COR-L47 (cell line): ENCODE measurements at places on chromosomes 11 and 22.
A peak's percentile ranks its signal among the peaks of the same experiment; 100 is the strongest.

GRCh38 chr22:26629988-26630761 is 8.4 kb downstream of the CRYBA4 start:
- DNase-seq, result no peak

DNA sequence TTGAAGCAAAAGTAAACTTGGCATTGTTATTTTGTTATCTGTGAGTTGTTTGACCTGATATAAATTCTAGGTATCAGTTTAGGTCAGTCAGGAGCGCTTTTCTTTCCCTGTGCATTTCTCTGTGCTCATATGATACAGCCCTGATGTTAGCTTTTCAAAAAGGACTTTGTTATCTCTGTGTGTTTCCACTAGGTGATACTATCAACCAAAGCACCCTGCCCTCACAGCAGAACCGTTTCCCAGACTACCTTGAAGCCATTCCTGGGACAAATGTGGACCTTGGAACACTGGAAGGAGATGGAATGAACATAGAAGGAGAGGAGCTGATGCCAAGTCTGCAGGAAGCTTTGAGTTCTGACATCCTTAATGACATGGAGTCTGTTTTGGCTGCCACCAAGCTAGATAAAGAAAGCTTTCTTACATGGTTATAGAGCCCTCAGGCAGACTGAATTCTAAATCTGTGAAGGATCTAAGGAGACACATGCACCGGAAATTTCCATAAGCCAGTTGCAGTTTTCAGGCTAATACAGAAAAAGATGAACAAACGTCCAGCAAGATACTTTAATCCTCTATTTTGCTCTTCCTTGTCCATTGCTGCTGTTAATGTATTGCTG is 87.7 kb upstream of the BIRC3 start:
- no peak for DNase-seq

DNA sequence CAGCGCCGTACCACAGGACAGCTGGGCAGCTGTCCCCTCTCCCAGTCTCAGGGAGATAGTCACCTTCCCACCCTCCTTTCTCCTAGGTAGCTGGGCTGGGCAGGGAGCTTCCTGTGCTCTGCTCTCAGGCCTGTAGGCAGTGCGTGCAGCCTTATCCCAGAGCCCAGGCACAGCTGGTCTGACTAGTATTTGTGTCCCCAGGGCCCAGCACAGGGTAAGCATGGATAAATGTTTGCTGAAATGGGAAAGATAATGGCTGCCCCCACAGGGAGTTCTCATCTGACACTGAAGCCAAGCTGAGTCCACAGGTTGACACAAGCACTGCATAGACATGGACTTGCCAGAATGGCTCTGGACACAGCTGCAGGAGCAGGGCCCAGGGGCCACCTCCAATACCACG is 9.8 kb downstream of the SLC15A3 start:
- DNase-seq, result no peak

GRCh38 chr11:121829159-121829643 is 286.8 kb downstream of the BLID start:
- DNase-seq, result no peak

- no peak for DNase-seq
Observed at GRCh38 chr11:132886335-132886734, 646.0 kb downstream of the OPCML start.

- DNase-seq, result no peak
Observed at GRCh38 chr11:87284306-87284705, 246.6 kb downstream of the TMEM135 start.

- DNase-seq, result no peak
Observed at GRCh38 chr11:16012125-16012751, 344.1 kb downstream of the SOX6 start.

- DNase-seq, result no peak
Observed at GRCh38 chr11:94705891-94706615, 62.1 kb upstream of the AMOTL1 start.

GRCh38 chr11:119759324-119759723 is 30.3 kb upstream of the NECTIN1 start:
- DNase-seq, result no peak

GRCh38 chr11:119382101-119382500 is 611 bp upstream of the USP2 start:
- DNase-seq, result no peak

- DNase-seq, result no peak
Observed at GRCh38 chr11:128095466-128095981, 491.8 kb downstream of the ETS1 start.

- no peak for DNase-seq
Observed at GRCh38 chr11:46736615-46737014, 17.6 kb downstream of the F2 start.

- no peak for DNase-seq
Observed at GRCh38 chr22:29750559-29751538, 16.0 kb downstream of the ZMAT5 start.

DNA sequence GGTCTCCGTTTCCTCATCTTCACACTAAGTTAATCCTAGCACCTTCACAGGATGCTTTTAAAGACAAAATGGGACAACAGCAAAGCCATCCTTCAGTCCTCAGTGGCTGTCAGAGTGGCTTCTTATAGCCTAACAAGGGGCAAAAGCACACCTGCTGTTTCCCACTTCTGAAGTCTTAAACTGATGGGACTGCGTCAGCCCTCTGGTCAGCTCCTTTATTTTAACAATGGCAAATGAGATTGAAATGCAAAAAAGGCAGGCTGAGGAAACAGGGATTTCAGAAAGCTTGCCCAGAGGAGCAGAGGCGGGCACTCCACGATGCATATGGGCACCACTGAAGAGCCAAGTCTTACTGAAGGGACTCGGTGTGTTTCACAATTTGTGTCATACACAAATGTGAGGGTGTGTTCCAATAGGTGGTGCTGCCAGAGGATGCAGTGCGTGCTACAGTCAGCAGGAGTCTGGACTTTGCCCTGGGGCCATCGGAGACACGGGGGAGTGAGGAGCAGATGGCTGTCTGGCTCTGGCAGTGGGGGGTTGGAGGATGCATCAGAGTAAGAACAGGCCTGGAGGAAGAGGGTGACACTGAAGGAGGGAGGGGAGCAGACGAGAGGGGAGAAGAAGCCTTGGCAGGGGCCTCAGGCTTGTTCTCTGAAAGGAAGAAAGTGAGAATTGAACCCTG is 47.3 kb downstream of the TENM4 start:
- DNase-seq, result no peak

DNA sequence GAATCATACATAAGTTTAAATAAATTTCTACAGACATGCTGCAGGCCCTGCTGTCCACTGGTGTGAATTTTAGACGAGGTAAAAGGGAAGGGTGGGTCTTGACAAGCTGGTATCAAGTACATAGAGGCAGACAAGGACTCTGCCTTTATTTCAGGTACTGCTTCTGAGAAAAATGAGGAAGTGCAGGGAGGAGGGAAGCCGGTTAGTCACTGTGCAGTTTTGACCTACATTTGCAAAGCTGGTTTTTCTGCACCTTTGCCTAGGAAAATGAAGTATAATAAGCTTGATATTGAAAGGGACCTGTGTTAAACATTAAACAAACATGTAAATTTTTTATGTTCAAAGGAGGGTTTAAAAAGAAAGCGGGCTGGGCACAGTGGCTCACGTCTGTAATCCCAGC is 24.6 kb downstream of the TMEM45B start:
- no peak for DNase-seq

DNA sequence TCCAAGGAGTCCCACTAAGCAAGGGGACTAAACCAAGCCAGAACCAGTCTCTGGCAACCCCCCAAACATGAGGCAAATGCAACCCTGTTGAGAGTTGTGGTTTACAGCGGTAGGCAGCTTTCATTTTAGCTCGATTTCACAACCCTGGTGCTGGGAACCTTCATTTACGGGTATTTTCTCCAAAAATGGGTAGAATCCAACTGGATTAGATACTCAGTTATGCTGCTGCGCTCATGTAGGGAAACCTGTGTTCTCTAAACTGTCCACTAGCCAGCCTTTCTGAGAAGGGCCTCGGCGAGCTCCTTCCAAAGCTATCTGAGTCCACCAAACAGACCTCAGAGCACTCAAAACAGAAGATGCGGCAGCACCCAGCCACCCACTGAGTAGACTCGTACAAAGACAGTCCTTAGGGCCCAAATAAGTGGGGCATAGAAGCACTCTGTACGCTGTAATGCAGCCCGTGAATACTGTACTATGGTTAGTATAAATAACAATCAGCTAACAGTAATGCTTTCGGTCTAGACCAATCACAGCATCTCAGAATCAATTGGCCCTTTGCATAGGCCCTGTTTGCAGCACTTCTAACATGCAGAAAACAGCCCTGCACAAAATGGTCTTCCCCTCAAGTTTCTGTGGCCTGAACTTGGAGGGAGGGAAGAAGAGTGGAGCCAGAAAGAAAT is 104.7 kb downstream of the ETS1 start:
- DNase-seq, result no peak

DNA sequence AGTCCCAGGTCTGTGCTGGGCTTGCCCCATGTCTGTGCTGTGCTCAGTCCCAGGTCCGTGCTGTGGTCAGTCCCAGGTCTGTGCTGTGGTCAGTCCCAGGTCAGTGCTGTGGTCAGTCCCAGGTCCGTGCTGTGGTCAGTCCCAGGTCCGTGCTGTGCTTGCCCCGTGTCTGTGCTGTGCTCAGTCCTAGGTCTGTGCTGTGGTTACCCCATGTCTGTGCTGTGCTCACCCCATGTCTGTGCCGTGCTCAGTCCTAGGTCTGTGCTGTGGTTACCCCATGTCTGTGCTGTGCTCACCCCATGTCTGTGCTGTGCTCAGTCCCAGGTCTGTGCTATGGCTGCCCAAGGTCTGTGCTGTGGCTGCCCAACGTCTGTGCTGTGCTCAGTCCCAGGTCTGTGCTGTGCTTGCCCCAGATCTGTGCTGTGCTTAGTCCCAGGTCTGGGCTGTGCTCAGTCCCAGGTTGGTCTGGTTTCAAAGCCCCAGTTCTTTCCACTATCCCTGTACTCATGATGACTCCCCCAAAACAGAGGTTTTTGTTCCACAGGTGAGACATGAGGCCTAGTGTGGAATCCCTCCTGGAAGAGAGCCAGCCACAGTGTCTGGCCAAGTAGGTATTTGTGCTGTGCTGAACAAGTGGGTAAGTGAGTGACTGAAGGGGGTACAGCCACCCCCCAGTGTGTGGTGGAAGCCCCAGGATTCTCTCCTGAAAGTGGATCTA is 34.8 kb downstream of the IRAG1 start:
- no peak for DNase-seq

- no peak for DNase-seq
Observed at GRCh38 chr11:69215216-69215615, 59.5 kb downstream of the SMIM38 start.

DNA sequence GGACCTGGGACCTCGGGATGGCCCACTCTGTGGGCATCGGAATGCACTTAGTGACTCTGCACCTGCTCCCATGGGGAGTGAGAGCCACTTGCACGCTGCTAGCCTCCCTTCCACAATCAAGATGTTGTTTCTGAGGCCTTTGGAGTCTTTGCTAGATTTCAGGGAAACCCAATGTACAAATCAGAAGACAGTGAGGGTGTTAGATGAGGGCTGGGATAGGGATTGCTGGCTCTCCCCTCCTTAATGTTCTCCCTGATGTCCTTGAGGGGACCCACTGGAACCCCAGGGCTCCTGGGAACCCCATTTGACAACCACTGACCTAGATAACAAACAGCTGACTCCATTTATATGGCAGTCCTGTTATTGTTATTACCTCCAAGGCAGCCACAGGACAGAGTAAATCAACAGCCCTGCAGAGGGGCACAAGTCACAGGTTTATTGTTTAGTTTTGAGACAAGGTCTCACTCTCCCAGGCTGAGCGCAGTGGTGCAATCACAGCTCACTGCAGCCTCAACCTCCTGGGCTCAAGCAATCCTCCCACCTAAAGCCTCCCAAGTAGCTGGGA is 31.3 kb upstream of the COMT start:
- DNase-seq, result no peak

DNA sequence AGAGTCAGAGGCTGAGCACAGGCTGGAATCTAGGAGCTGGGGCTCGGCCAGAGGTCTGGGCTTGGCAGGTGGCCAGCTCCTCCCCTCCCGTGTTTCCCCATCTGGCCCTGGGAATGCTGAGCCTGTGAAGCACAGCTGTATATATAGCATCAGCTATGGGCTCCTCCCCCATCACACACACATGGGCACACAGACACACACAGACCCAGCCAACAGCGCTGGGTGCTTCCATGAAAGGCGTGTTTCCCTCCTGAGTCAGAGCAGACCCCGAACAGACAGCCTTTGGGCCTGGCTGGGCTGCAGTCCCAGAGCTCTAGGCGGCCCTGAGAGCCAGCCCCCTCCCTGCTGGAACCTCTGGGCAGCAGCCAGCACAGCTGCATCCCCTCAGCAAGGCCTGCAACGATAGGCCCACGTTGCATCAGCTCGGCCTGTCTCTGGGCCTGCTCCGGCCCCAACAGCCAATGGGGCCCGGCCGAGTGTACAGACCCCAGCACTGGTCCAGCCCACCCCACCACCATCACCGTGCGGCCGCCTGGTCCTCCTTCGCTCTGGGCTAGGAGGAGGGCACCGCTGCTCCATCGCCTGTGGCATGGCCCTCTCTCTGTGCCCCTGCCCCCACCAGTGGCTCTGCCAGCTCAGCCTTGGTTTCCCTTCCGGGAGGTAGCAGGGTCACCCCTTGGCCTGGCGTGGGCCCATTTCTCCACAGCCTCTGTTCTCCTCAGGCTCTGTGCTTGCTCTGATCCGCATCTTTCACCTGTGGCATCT is 7.6 kb upstream of the SERPINH1 start:
- peak; percentile 51 for DNase-seq

- DNase-seq, result no peak
Observed at GRCh38 chr11:82981852-82982251, 80.3 kb downstream of the DDIAS start.

DNA sequence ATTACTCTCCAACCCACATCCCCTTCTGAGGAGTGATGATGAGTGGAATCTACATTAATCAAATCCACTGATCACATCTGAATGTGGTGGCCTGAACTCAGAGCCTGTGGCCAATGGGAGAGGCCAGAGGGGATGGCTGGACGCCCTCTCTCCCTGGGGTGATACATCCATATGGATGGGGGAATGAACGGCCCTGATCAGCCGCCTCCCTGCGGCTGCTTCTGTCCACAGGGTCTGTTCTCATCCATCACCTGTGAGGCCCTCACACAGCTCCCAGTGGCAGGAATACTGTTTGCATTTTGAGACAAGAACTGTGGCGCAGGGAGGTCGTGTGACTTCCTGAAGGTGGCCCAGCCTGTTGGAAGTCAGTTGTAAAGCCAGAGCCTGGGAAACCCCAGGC is 78.3 kb upstream of the SHISAL1 start:
- no peak for DNase-seq

DNA sequence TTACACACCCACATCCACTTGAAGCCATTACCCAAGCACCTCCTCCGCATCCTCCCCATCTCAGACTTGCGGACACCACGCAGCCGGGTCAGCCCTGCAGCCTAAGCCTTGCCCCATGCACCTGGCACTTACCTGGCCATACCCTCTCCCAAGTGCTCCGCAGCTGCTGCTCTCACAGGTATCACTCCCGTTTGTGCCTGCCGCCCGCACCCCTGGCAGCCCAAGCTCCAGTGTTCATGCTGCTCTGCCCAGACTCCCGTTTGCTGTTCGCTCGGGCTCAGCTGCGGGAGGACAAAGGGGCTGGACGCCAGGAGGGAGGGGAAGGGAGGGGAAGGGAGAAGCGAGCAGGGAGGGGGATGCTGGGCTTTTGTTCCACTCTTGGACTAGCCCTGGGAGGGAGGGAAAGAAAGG is at the start of gene KLHL35:
TSS of gene KLHL35 (minus strand) at position 293 of the 411 bp plus-strand sequence. CDS start 2,574 bp downstream, outside the sequence.
- DNase-seq, result no peak

GRCh38 chr11:2807801-2808241 is 77.8 kb downstream of the CDKN1C start:
- DNase-seq, result peak; percentile 10

GRCh38 chr22:38618682-38619081 is 37.5 kb downstream of the FAM227A start:
- DNase-seq, result no peak

GRCh38 chr22:37744589-37744988 is 47.7 kb downstream of the TRIOBP start:
- DNase-seq, result no peak
